ENCODE measurements at places on chromosomes 3 and 15.

DNA sequence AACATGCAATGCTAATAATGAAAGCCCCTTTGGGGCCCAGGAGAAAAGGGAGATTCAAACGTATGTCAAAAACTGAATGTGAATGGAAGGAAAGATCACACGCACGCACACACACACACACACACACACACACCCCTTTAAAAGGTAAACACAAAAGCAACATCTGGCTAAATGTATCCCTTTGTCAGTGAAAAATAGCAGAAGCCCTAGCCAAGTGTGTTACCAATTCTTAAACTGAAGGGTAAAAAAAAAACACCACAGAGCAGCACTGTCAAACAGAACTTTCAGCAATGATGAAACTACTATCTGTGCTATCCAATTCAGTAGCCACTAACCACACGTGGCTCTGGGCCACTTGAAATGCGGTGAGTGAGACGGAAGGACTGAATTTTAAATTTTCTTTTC lies 4.9 kb downstream of the RFTN1 start:
- no peak for DNase-seq

DNA sequence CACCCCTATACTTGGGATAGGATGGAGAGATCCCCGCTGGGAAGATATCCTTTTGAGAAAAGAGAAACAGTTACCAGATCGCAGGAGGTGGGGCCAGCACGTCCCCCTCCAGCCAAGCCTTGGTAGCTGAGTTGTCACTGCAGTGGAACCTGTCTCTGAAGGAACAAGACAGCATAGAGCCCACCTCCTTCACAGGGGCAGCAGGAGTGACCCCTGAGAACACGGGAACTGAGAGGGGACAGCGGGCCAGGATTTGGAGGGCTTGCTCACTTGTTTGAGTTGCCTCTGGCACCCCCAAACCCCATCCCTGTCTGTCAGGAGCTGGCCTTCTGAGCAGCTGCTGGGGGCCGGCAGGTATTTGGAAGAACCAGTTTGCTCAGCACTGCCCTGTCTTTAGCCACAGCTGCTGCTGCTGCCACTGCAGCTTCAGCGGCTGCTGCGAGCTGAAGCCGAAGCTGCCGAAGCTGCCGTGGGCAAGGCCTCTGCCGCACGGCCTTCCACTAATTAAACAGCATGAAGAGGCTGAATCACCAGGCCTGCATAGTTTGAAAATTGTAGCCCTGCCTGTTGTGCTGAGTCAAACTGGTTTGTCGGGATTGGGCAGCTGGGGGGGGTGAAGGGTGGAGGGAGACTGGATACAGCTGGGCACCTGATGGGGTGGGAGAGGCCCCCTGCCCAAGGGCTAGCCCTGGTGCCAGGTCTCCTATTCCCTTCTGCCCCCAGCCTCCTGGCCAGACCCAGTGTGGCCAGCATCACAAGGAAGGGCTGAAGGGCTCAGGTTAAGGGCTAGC lies 4.0 kb downstream of the EPHB3 start:
- DNase-seq: no peak

- DNase-seq: no peak
Observed at GRCh38 chr3:13548696-13549622, at the start of gene FBLN2. Gene FBLN2 (plus strand): TSS chr3:13549125. CDS start chr3:13570356, 21,231 bp downstream.

- no peak for DNase-seq
Observed at GRCh38 chr3:129061023-129061887, 676 bp downstream of the GP9 start.

GRCh38 chr3:59709702-59710553 lies 660.1 kb upstream of the CFAP20DC start:
- DNase-seq: no peak
